ENCODE measurements at places on chromosomes 2 and 18.

DNA sequence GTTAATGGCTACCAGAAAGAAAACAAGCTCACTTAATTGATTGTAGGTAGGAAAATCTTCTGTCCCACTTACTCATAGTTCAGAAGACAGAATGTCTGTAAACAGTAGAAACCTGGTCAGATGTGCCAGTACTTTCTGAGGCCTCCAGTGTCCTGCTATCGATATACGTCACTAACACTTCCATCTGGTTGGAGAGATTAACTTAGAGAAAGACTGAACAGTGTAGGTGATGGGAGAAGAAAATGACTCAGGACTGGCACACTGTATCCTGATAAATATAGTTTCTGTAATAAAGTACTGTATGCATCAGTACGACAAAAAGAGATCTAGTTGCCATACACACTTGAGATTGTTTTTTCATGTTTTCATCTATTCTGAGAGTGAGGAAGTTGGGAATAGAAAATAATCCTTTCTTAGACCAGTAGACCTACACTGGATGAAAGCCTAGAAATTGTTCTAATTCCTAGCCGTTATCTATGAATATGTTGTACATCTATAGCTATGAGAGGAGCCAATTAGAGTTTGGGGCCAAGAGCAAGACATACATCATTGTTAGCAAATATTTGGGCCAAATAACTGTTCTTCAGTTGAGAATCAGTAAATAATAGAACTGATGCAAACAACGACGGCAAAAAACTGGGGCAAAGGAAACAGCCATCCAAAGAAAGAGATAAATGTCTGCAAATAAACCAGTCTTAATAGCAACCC lies 105.9 kb downstream of the NAT8 start:
- DNase-seq = no peak

DNA sequence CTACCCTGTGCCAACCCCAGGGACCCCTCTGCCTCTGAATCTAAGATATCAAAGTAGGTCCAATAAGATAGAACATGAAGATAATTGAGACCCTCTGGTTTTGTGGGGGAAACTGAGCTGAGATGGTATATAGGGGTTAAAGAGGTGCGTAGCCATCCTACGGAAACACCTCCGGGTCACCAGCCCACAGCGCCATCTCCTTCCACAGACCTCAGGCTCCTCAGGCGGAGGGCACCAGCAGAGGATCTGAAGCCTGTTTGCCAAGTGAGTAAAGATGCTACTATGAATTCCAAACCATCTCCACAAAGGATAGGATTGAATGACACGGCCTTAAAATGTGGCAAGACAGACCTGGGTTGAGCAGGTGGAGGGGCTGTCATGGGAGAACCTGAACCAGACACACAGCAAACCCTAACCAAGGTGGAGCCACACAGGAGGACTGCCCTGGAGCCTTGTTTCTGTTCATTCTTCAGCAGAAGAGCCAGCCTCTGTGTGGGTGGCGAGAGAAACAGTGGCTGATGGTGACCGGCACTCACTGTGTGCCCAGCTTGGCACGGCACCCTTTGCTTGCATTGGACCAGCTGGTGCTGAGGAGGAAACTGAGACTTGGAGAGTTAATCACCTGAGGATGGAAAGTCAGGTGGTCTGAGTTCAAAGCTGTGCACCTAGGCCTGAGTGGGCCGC lies 10.2 kb downstream of the GBX2 start:
- DNase-seq = no peak

GRCh38 chr18:35948080-35948479 lies 24.4 kb upstream of the RMP24 start:
- no peak for DNase-seq

DNA sequence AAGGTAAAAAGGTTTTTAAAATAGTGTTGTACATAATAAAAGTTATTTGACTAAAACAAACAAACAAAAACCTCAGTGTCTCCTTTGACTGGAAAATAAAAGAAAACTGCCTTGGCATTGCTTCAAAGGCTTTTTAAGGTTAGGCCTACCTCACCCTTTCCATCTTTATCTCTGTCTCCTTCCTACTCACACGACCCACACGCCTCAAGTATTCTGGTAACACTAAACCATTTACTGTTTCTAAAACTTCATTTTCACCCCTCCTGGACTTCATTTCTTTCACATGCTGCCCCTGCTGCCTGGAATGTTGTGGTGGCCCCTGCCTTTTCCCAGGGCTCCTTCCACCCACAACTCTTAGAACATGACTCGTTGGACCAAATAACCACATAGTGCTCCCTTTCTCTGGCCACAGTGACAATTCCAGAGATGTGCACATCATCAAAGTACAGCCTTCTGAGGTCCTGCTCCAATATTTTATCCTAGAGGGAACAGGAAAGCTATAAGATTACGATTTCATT lies 54.0 kb downstream of the ERBB4 start:
- DNase-seq = no peak

DNA sequence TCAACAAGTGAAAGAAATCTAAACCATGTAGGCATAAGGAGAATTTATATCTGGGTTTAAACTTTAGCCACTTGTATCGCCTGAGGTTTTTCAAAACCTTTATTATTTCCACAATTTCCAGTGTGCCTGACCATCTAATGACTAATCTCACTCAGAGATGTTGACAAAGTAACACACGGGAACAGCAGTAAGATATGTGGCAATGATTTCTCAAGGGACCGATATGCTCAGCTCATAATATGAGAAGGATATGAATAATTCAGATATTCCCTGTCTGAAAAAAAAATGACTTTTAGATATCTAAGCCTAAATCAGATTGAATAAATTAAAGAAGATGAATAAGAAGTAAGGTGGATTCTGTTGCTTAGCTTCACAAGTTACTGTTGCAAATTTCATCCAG lies 43.5 kb downstream of the TMEM163 start:
- DNase-seq = no peak

DNA sequence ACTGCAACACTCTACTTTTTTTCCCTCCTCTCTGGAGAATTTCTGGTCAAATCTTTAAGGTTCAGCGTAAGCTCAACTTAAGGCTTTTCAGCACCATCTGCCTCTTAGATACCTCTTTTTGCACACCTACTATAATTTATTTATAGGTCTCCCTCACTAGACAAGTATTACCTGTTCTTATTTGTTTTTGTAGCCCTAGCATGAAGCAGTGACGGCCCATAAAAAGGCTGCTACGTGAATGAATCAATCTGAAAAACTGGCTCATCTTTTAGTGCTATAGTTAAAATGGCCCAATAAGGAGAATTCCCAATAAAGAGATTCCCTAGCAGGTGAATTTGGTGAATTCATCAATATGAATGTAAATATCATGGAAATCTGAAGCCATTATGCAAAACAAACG lies 6.5 kb downstream of the RNF149 start:
- no peak for DNase-seq

DNA sequence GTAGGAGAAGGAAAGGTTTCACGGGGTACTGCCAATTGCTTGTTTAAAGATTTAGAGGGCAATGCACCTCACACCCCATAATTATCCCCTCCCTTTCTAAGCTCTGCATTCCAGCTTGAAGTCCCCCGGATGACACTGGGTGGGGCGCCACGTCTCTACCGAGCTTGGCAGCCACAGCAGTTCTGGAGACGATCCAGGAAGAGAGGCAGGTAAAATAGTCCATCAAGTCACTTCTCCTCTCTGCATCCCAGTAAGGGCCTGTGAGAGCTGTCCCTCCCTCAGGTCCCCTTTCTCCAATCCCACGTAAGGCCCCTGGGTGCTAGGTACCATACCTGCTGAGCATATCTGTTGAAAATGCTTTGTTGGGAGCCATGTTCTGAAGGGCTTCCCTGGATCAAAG lies 65.7 kb downstream of the CAPN13 start:
- no peak for DNase-seq

GRCh38 chr2:122545821-122546220 lies 790.4 kb downstream of the TSN start:
- no peak for DNase-seq

DNA sequence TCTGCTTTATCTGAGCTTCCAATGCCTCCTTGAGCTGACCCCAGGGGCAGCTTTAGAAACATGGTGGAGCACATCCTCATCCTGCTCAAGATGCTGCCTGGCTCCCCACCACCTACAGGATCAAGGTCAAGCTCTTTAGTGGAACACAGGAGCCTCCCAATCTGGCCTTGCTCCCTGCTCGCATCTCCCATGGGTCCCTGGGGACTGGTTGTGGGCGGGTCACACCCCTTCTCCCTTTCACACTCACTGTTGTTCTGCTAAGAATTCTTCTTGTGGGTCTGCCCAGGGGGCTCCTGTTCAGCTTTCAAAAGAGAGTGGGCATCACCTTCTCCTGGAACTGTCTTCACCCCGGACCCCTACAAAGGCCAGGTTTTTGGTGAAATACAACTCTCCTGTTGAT lies 8.4 kb upstream of the NT5DC4 start:
- DNase-seq = no peak

DNA sequence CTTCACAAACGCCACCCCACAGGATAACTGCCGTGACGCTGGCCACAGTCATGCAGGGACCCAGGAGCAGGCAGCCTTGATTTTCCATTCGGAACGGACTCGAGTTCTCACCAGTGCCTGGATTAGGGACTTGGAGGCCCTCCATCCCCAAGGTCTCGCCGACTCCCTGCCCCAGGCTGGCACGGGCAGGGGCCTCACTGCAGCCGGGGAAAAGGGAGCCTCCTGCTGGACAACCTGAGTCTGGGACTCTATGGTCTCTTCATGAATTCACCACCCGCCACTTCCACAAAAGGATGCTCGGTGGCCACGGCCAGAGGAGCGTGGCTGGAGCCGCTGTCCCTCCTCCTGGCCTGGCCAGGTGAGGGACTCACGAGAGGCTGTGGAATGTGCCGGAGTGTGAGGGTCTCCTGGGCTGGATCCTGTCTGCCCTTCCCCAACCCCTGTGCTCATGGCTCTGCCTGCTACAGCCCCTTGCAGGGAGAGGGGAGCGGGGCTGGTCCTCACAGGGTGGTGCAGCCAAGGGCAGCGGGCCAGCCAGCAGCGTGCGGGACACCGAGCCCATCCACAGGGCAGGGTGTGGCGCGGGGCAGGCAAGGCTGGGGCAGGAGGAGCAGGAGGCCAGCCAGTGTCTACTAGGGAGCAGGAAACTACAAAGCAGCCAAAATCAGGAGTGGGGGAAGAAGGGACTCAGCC lies 42.3 kb downstream of the AQP12A start:
- peak; percentile 32 for DNase-seq

DNA sequence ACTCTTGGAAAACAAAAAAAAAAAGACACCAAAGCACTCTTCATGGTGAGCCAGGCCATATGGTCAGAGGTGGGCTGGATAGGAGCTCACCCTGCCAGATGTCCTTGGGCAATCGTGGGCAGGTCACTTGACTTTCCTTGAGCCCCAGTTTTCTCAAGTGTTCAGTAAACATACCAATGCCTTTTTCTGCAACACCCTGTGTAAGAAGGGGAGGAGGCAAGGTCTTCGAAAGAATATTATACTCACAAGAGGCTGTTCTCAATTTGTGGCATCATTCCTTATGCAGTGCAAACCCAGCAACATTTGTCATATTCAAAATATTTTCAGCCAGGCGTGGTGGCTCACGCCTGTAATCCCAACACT lies 22.9 kb upstream of the TMEM87B start:
- no peak for DNase-seq

- DNase-seq = no peak
These were observed 29.8 kb downstream of the MGAT5 start for GRCh38 chr2:134283661-134284060.

GRCh38 chr2:19435815-19436214 lies 77.4 kb upstream of the OSR1 start:
- no peak for DNase-seq

DNA sequence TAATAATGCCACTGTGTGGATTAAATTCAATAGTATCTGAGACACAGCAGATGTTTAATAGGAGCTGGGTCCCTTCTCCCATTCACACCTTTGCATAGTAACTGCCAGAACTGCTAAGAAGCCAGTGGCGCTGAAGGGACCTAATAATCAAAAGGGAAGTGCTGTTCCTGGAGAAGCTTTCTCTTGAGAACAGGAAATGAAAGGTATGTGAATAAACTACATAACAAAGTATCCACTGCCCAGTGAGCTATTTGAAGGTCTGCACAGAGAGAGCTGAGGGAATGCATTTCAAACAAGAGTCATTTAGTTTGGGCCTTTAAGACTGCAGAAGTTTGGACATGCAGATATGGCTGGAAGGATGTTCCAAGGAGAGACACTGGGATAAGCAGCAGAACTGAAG lies 56.1 kb upstream of the KIDINS220 start:
- no peak for DNase-seq

- DNase-seq = no peak
These were observed 157.7 kb downstream of the HNMT start for GRCh38 chr2:138121666-138122661.

GRCh38 chr2:146077156-146077555 lies 1557.2 kb upstream of the ZEB2 start:
- DNase-seq = no peak

- DNase-seq = no peak
These were observed 108.0 kb upstream of the SALL3 start for GRCh38 chr18:78871618-78872017.

DNA sequence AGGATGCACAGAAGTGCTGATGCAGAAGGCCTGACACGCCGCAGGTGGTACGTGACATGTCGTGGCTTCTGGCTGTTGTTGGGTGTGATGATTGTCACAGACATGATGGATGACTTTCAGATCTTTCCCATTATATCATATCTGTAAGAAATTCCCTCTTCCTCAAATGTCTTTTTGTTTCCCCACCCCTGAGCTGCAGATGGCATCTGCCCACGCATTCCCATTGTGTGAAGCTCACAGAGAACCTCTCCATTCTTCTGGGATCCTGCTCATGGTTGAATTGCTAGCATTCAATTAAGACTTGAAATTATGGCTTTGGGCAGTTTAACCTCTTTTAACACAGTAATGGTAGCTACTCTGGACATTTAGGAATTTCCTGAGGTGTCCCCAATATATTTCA lies 28.3 kb upstream of the EPHA4 start:
- DNase-seq = no peak

GRCh38 chr2:12597610-12598009 lies 119.1 kb upstream of the TRIB2 start:
- no peak for DNase-seq

- DNase-seq = no peak
These were observed 73.3 kb downstream of the UGGT1 start for GRCh38 chr2:128164311-128164710.

DNA sequence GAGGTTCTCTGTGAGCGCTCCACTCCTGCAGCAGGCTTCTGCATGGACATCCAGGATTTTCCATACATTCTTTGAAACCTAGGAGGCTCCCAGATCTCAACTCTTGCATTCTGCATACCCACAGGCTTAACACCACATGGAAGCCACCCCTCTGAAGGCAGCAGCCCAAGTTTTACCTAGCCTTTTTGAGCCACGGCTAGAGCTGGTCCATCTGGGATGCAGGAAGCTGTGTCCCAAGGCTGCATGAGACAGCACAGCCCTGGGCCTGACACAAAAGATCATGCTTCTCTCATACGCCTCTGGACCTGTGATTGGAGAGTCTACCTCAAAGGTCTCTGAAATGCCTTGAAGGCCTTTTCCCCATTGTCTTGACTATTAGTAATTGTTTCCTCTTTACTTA lies 53.6 kb upstream of the RPRM start:
- no peak for DNase-seq

DNA sequence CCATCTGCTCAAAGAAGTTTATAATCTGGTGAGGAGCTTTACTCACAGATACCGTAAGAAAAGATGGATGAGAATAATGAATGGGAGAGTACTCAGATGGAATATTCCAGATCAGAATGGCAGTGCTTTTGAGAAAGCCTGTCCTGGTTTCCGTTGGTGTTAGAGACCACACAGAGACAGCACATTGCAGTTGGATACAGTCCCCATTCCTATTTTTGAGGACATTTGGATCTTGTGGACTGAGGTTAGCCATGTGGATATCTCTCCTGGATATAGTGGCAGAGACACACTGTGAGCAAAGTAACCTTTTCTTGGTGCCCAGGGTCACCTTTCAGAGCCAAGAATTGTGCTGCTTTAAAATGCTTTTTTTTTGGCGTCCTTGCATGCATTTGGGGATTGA lies 63.7 kb downstream of the TANC1 start:
- no peak for DNase-seq
